ENCODE measurements at places on chromosomes 4 and X. TPM values are rescaled to one million over a fixed set of nuclear protein-coding genes. Genes with fewer than 3 reads are reported as not detected.

Gene PROM1
- total RNA-seq = 5.4 TPM

Gene RBM46
- not detected for total RNA-seq

Gene PDK3
- total RNA-seq = 27.5 TPM

Gene NSUN7
- total RNA-seq = 4.4 TPM

Gene SGMS2
- total RNA-seq = 23.3 TPM

Gene SPIN4
- 1.3 TPM for total RNA-seq

Gene OPRPN
- total RNA-seq = not detected

Gene GAGE12F
- total RNA-seq = not detected

Gene THOC2
- 37.4 TPM for total RNA-seq

Gene XK
- 6.5 TPM for total RNA-seq

Gene AKAP14
- not detected for total RNA-seq

Gene ADRA2C
- total RNA-seq = 3.4 TPM

Gene SPIN3
- total RNA-seq = 6.0 TPM

Gene HAND2
- 154 TPM for total RNA-seq

Gene CXCL11
- not detected for total RNA-seq

Gene NR3C2
- 24.3 TPM for total RNA-seq

Gene DKK2
- 4.0 TPM for total RNA-seq

Gene DRD5
- total RNA-seq = not detected

Gene RTL5
- 3.0 TPM for total RNA-seq

Gene PCDH18
- total RNA-seq = 3.6 TPM

Gene MAGEE1
- total RNA-seq = 3.8 TPM

Gene CHRDL1
- total RNA-seq = 15.4 TPM

Gene ODAPH
- total RNA-seq = not detected

Gene CAPN6
- total RNA-seq = not detected

Gene TKTL2
- total RNA-seq = not detected
